ENCODE measurements at places on chromosomes 4 and X.

DNA sequence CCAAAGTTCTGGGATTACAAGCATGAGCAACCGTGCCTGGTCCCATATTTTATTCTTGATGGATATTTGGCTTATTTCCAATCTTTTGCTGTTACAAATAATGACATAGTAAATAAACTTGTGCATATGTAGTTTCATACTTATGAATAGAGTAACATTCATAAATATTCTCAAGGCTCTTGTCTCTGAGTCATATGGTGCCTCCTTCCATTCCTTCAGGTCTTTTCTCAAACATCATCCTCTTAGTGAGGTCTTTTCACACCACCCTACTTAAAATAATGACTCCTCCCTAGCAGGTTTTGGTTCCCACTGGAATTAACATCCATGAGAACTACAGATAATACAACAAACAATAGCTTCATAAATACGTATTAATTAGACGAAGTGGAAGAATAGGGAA, 416.6 kb downstream of the IQCM start:
- no peak for DNase-seq

- no peak for DNase-seq
These were observed 44.8 kb downstream of the SMARCA5 start for GRCh38 chr4:143558286-143558685.

GRCh38 chrX:154987940-154988339, 34.6 kb downstream of the F8 start:
- DNase-seq: no peak

- no peak for DNase-seq
These were observed 417.7 kb downstream of the AR start for GRCh38 chrX:67961516-67961915.

DNA sequence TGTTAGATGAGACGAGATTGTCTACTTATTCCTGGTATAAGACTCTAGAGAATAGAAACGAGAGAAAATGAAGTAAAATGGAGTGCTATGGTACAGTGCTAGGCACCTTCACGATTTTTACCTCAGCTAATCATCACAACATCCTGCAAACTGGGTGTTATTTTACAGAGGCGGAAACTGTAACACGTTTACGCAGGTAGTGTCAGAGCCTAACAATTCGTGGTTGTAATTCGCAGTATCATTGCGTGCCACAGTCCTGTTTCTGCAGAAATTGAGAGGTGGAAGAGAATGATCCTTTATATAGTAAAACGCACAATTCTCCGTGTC, 383 bp upstream of the TBC1D19 start:
- DNase-seq: no peak

GRCh38 chrX:121479406-121479805, 432.0 kb downstream of the GLUD2 start:
- no peak for DNase-seq

- DNase-seq: no peak
These were observed 101.9 kb upstream of the RBPJ start for GRCh38 chr4:26218677-26219605.

- DNase-seq: no peak
These were observed 204.7 kb downstream of the CBR4 start for GRCh38 chr4:168805341-168805740.

- DNase-seq: no peak
These were observed 549.3 kb downstream of the IQCM start for GRCh38 chr4:149266301-149266700.

DNA sequence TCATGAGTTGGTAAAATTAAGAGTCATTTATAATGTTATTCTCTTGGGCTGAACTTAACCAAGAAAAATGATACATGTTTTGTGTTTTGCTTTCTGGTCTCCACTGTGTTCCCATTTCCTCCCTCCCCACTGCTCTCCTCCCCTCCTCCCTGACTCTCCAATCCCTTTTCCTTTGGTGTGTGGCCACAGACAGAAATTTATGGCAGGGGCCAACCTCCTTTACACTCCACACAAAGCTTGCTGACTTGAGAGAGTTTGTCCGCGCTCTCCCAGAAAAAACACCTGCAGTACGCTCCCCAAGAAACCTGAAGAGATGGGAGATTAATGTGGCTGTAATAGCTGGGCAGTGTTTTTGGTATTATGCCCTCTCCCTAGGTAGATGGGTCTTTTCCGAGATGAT, 88.9 kb downstream of the ALPK1 start:
- DNase-seq: no peak

- no peak for DNase-seq
These were observed 36.0 kb downstream of the TRIML1 start for GRCh38 chr4:188175288-188175687.

DNA sequence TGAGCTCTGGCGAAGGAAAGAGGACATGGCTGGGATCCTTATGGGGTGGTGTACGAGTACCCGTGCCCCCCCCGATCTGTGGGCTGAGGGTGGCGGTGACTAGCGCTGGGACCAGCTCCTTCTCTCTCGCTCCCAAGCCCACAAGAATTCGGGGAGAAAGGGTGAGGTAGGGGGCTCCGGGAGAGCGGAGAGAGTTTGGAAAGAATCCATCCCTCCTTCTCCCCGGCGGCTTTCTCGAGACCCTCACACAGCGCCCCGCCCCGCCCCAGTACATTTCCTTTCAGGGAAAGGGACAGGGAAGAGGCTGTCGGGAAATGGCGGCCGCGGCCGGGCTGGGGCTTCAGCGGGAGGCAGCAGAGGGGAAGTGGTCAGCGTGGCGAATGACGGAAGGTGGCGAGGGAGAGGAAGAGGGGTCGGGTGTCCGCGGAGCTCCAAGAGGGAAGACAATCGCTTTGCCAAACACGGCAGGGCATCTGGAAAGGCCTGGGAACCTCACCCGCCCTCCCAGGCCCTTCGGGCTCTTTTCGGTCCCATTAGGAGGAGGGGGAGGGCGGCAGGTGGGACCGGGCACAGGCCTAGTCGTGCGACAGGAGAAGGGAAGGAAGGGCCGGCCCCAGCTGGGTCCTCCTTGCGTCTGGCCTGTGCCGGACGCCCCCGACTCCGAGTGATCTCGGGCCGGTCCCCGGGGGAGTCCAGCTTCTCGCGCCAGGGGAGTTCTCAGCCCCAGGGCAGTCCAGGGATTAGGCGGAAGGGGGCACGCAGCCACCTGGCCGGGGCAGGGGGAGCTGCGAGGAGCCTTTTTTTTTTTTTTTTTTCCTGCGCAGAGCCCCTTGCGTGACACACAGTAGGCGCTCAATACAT, 10.2 kb downstream of the HNRNPH2 start:
- DNase-seq: peak; percentile 22

DNA sequence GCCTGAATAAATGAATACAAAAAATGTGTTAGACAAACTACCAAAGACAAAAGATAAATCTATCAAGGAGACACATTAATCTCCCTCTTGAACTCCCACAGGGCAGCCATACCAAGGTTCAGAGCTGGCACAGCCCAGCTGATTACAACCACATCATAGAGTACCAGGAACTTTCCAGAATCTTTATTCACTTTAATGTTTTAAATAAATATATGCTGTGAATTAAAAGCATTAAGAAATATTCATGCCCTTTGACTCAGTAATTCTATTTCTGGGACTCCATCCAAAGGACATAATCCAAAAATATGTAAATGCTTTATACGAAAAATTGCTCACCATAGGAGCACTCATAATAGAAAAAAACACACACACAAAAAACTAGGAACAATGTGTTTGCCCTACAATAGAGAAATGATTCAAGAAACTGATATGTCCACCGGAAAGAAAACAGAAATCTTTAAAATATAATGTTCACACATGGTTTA, 126.0 kb downstream of the LDB2 start:
- no peak for DNase-seq

GRCh38 chr4:1910643-1911042, 39.5 kb downstream of the NSD2 start:
- no peak for DNase-seq

- no peak for DNase-seq
These were observed 22.8 kb upstream of the TLR2 start for GRCh38 chr4:153661215-153661822.

GRCh38 chr4:125322366-125322730, 7.6 kb downstream of the FAT4 start:
- no peak for DNase-seq

DNA sequence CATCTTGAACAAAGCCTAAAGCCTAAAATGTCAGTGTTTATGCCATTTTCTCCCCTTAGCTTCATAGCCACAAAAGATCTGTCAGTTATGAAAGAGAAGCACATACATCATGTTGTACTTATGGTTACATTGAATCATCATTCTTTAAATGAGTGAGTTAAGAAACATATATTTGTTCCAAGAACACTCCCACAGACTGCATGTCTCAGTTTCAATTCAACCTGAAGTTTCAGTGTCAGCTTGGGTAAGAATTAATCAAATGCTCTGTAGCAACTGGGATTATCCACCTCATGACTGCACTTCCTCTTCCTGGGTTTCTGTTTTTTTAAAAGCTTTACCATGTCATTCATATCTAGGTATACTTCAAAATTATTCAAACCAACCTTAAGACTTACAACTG, 3.9 kb upstream of the TMPRSS11B start:
- DNase-seq: no peak

DNA sequence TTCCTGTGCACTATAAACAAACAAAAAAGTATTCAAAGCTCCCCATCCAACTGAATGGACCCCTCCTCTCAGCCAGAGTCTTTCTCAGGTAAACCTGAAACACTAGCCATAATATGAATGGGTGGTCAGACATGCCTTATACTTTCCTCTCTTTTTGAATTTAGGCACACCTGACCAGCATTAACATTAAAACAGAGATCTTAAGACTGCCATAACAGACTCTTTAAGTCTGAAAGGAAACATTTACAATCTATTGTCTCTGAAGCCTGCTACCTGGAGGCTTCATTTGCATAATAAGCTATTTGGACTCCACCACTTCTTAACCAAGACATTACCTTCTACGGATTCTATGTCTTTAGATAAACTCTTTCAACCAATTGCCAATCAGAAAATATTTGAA, 56.9 kb upstream of the SPIN4 start:
- DNase-seq: no peak

DNA sequence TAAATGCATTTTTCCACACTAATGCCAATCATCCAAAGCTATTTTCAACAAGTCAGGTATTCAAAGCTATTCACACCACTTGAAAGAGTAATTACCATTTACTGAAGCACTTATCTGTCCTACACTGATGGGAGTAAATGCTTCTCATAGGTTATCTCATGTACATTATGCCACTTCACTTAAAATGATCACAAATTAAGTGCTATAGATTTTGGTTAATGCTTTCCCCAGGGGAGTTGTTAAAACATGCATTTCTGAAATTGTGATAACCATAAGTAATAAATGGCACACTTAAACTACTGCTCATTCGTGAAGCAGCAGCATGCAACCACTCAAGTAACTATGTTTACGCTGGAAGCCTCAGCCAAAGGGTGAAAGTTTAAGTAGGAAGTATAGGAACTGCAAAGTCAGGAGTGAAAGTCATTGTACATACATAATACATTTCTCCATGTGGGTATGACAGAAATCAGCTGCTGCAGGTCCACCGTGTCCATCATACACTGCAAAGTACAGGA, 6.6 kb downstream of the PPM1K start:
- DNase-seq: no peak

DNA sequence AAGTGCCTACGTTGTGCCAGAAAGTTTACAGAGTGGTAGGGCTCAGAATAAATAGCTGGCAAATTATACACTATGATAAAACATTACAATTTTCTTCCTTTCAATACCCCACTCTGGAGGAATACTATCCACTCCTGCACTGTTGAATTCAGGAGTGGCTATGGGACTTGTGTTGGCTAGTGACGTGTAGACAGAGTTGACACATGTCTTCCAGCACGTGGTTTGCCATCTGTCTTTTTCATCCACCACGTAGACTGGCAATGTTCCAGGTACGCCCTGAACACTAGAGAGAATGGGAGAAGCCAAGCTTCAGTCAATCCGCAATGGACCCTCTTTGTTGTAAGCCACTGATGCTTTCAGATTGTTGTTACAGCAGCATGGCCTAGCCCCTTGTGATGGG, 168.8 kb upstream of the RBPJ start:
- no peak for DNase-seq

GRCh38 chr4:75004755-75005668, 72.1 kb downstream of the PARM1 start:
- no peak for DNase-seq

DNA sequence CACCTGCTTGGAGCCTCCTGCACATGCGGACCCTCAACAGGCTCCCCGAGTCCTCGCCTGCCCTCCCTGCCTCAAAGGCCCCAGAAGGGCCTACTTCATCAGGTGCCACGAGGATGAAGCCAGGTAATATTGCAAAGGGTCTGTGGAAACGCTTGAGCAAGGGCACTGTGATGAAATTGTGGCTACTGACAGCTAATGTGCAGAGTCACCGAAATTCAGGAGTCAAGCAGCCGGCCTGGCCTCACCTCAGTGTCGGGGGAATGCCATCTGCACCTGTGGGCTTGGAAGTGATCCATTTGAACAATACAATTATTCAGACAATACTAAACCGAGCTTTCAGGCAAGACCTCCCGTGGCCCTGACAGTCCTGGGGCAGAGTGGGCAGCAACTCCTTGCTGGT, 3.1 kb upstream of the FGFR3 start:
- no peak for DNase-seq

DNA sequence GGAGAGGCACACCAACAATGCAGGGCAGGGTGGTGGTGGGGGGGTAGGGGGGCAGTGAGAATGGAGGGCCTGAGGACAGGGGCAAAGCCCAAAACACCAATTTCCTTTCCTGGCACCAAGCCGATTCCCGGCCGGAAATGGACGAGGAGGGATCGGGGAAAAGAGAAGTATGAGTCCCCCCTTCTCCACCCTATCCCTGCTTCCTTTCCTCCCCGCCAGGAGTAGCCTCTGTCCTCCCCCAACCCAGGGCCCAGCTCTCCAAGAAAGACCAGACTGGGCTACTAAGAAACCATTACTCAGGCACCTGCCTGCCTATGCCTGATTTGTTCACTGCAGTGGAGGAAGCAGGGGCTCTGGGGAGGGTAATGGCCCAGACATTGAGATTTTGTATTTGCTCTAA, 402 bp downstream of the CCDC120 start:
- DNase-seq: no peak

DNA sequence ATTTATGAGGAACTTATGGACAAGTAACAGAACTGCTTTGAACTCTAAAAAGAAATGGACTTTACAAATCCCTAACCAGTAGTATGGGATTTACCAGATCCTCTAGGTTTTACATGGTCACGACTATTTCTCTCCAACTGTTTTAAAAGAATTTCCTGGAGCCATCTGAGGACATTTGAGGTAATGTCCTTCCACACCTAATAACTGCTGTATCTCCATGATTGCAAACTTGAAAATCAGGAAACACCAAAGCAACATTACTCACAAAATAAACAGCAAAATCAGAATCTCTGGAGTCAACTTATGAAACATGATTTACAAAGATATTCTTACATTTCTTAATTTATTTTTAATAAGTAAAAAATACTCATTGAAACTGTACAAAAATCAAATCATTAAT, 58.0 kb downstream of the STAP1 start:
- DNase-seq: no peak

- no peak for DNase-seq
These were observed 113.1 kb downstream of the ATP8A1 start for GRCh38 chr4:42543762-42544161.

GRCh38 chr4:33658971-33659370, 2585.3 kb downstream of the ARAP2 start:
- no peak for DNase-seq

GRCh38 chr4:10024303-10024702, 3.0 kb upstream of the SLC2A9 start:
- DNase-seq: no peak

Data from stimulated activated naive B cell treated with anti-CD40 and anti-IgM and Interleukin-4, amounts not matched to agents 10 μg/mL and 1 μg/mL and 100 μg/mL, for 72 hours (primary cell).